ENCODE measurements at places on chromosomes 3 and 15. TPM values are rescaled to one million over a fixed set of nuclear protein-coding genes. Genes with fewer than 3 reads are reported as not detected.
A peak's percentile ranks its signal among the peaks of the same experiment; 100 is the strongest.

DNA sequence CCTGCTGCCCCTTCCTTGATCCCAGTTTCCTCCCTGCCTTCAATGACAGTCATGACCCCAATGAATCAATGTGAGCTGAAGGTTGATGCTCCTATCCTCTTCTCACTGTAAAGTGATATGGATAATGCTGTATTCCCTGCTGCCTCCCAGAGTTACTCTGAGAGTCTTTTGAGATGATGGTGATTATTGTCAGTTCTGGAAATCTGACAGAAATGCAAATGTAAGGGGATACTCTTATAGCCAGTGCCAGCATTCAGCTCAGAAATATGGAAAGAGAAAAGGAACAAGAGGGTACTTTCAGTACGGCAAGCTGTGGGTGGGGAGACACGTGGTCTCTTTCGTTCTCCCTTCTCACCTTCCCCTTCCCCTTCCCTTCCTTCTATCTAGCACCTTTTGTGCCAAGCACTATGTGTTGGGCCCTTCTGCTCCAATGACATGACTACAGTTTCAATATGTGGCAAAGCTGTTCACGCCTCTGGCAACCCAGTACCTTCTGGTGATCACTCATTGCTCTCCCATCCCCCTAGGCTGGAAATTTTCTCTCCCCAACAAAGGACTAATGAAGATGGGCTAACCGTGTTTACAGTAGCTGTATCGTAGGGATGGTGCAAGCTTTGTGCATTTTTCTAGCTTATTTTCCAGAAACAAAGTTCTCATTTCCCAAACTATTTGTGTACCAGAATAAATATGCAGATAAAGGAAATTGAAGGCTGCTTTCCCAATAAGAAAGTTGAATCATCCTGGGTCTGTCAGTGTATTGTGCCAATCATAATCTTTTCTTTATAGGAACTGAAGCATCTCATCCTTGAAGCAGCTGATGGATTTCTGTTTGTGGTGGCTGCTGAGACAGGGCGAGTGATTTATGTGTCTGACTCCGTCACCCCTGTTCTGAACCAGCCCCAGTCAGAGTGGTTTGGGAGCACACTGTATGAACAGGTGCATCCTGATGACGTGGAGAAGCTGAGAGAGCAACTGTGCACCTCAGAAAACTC lies 70.3 kb downstream of the ARNT2 start:
- DNase-seq = no peak

GRCh38 chr3:8509961-8510360 lies 8.3 kb downstream of the LMCD1 start:
- DNase-seq = no peak

The ROPN1 gene
- total RNA-seq = not detected

The SUMF1 gene
- 32.3 TPM for total RNA-seq

DNA sequence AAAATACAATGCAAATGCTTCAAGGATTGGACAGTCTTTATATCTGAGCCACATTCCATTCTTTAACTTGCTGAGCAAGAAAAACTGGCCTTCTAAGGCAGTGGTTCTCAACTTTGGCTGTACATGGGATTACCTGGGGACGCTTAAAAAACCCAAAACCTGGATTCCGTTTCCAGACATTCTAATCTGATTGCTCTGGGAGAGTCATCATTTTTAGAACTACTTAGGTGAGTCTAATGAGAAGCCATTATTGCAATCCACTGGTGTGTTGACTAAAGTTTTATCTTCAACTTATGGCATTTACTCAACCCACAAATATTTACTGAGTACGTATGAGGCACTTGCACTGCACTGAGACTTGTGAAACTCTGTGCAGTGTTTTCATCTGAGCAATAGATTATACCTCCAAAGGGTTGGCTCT lies 195.7 kb upstream of the ATP11B start:
- no peak for DNase-seq

The TMEM39A gene
- total RNA-seq = 61.9 TPM

DNA sequence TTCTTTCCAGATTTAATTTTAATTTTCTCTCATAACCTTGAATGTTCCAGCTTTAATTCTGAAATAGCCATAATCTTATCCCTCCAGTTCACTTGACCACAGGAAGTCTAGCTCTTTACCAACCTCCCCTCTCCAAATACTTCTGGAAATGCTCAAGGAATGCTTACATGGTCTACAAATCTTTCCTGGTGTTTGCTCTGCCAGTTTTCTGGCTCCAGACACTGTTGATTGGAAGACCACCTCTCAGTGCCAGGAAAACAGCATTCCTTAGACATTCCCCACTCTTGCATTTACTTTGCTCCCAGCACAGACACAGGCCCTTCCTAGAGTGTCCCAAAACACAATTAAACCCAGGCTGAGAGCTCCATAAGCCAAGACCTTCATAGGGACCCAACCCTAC lies 98.6 kb downstream of the MESD start:
- DNase-seq = no peak

GRCh38 chr15:101781928-101782327 lies 21.4 kb upstream of the OR4F6 start:
- no peak for DNase-seq

- no peak for DNase-seq
Observed at GRCh38 chr3:30766522-30766921, 127.9 kb downstream of the GADL1 start.

The SH2D7 gene
- not detected for total RNA-seq

DNA sequence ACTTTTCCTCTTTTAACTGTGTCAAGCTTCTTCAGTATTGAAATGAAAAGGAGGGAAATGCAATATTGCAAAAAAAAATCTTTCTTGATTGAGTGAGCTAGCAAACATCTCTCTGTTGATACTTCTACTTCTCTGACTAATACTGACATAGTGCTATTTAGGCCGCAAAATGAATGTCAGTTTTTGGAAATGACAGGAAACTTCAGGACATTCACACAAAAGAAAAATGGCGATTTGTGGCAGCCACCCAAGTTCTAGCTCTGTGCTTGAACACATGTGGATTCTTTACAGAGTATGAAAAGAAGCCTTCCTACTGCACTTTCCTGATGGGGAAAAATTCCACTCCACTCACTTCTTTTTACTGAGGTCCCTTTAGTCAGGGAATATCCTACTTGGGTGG lies 486.8 kb upstream of the ALCAM start:
- DNase-seq = no peak

- DNase-seq = no peak
Observed at GRCh38 chr15:57824186-57824585, 117.7 kb downstream of the POLR2M start.

DNA sequence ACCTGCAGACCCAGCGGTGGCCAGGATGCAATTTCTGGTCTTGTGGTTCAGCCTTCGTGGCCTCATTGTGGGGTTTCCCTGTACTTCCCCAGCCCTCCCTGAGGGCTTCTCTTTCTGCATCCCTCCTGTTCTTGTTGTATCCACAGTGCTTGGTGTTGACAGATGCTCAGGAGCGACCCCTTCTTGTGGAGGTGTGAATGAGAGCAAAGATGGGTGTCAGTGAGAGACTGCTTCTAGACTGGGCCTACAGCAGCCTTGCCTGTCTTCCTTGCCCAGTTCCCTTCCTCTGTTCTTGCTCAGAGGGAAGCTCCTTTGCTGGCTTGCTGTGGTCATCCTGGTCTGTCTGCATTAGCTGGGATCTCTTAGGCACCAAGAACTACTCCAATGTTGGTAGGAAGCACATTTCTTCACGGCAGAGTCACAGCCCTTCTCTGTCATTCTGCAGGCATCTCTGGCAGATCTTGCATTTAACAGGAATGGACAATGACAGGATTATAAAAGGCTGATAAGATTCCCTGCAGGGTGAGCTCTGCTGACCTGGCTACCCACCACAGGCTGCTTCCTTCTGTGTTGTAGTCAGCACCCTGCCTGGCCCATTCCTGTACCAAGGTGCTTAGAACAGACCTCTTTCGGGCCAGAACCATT lies 317.8 kb upstream of the C2CD4B start:
- no peak for DNase-seq

GRCh38 chr3:42764115-42764514 lies 8.9 kb downstream of the CCDC13 start:
- no peak for DNase-seq

The CTSH gene
- 67.9 TPM for total RNA-seq

- DNase-seq = no peak
Observed at GRCh38 chr3:140344082-140344454, 333.8 kb upstream of the TRIM42 start.

GRCh38 chr3:162468791-162469190 lies 972.2 kb downstream of the OTOL1 start:
- DNase-seq = no peak

GRCh38 chr3:51099794-51100535 lies 285.1 kb upstream of the MANF start:
- no peak for DNase-seq

GRCh38 chr3:84789961-84790360 lies 168.8 kb upstream of the CADM2 start:
- no peak for DNase-seq

GRCh38 chr3:12995389-12996180 lies 77.6 kb downstream of the IQSEC1 start:
- DNase-seq = no peak

- no peak for DNase-seq
Observed at GRCh38 chr3:125116311-125117080, 60.7 kb upstream of the HEG1 start.

The CCR8 gene
- total RNA-seq = not detected

The MEX3B gene
- 1.0 TPM for total RNA-seq

The FBLN2 gene
- 269 TPM for total RNA-seq

The MORC1 gene
- total RNA-seq = not detected

DNA sequence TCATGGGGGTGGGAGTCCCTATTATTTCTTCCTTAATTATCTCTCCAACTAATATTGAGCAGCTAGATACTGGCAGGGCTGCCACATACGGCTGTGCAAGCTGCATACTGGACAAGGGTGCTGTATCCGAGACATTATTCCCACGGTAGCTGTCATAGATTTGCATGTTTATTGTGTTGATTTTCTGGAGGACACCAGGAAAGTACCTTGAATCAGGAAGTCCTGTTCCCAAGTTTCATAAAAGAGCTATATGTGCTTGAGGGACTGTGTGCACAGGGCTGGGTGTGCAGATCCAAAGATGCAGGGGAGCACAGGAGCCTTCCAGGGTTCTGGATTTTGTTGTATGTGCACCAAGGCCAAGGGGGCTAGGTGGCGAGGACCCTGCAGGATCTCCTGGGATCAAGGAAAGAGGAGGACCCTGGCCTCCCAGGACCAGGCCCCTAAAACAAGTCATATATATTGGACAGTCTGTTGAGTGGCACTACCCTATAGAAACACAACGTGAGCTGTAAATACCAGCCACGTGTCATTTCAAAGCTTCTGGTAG lies 119.2 kb upstream of the ALDH1A3 start:
- DNase-seq = no peak

- no peak for DNase-seq
Observed at GRCh38 chr15:91196768-91197167, 96.7 kb downstream of the SV2B start.

DNA sequence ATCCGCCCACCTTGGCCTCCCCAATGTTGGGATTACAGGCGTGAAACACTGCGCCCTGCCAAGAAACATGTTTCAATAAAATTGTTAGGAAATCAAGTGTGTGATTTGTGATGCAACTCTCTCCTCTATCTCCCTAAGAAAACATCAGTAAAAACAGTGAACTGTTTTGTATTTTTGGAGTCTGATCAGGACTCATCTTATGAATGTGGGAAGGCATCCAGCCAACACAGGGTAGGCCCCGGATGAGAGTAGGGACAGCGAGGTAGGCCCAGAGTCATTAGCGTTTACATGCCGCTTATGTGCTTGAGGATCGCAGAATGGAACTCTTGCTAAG lies 884 bp upstream of the GLYCTK start:
- peak; percentile 59 for DNase-seq

The MED12L gene
- total RNA-seq = 0.48 TPM

DNA sequence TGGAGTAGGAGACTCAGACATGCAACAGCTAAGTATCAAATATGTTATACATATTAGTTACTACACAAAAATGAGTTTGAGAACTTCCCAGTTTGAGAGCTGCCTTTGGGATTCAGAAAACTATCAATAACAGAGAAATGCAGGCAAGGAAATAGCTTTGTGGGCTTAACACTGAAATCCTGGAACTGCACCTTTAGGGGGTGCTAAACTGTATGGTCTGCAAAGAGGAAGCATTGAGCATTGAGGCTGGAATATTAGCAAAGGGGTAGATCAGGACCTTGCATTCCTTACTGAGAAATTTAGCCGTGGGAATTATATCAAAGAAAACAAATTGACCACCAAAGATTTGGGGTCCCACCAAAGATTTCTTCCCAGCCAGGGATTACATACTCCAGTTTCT lies 580.0 kb downstream of the ZNF385D start:
- no peak for DNase-seq

DNA sequence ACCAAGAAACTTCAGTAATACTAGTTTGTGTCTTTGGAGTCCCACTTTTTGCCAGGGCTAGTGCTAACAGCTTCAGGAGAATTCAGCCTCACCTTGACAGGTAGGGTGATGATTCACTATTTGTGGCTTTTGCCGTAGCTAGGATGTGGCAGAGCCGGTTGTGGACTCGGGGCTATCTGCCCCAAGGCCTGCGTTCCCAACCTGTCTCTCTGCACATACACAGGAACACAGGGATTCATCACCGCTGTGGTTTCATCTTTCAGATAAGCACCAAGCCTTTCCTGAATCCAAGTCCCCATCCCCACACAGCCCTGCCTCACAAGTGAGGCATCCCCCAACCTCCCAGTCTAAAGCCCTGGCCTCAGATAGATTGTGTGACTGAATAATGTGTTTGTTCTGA lies 45.2 kb upstream of the POLG start:
- no peak for DNase-seq

- no peak for DNase-seq
Observed at GRCh38 chr15:33654860-33655259, 313.4 kb upstream of the CHRM5 start.

The PLA2G4B gene
- 4.3 TPM for total RNA-seq

DNA sequence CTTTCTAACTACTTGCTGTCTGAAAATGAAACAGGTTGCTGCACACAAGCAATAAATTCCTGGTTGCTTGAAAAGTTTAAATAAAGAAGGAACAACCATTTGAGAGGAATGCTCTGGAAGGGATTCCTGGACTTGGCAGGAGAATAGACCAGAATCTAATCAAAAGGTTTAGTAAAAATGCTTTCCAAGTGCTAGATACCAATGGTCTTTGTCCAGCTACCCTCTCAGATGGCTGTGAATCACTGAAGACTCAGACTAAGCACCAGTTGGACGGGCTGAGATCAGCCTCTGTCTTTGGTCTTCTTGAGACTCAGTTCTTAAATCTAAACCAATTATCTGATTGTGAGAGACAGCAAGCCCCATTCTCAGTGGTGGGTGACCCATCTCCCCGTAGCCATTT lies 27.7 kb upstream of the LPP start:
- no peak for DNase-seq

GRCh38 chr15:67784856-67785430 lies 40.4 kb upstream of the SKOR1 start:
- DNase-seq = no peak

The NTRK3 gene
- 1.6 TPM for total RNA-seq

DNA sequence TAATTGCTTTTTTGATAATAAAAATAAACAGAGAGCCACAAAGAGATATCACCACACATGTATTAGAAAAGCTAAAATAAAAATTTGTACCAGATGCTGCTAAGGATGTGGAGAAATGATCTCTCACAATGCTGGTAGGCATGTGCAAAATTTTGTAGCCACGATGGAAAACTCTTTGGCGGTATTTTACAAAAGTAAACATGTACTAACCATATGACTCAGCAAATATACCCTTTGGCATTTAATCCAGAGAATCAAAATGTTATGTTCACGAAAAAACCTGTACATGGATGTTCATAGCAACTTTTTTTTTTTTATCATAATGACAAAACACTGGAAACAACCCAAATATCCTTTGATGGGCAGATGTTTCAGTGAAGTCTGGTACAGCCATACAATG lies 261.2 kb downstream of the LPP start:
- DNase-seq = no peak

The PML gene
- total RNA-seq = 92.3 TPM

The FOXL2NB gene
- total RNA-seq = not detected
